ENCODE measurements at places on chromosomes 7 and 10. TPM values are rescaled to one million over a fixed set of nuclear protein-coding genes. Genes with fewer than 3 reads are reported as not detected.

PPP1R3C gene
- 48.7 TPM for polyA plus RNA-seq

AKR1C8 gene
- polyA plus RNA-seq = 0.30 TPM

PTTG1IP2 gene
- polyA plus RNA-seq = not detected

GIMAP8 gene
- polyA plus RNA-seq = 11.5 TPM

PKD2L1 gene
- polyA plus RNA-seq = 0.08 TPM

TAS2R3 gene
- 0.41 TPM for polyA plus RNA-seq

MMD2 gene
- polyA plus RNA-seq = 0.11 TPM

CARD11 gene
- polyA plus RNA-seq = 2.0 TPM

IGFBP1 gene
- polyA plus RNA-seq = 0.43 TPM

VWDE gene
- polyA plus RNA-seq = 5.5 TPM

ZPBP gene
- 0.25 TPM for polyA plus RNA-seq

EIF4H gene
- 300 TPM for polyA plus RNA-seq

CDC14C gene
- polyA plus RNA-seq = not detected

SDK1 gene
- 6.8 TPM for polyA plus RNA-seq

CC2D2B gene
- polyA plus RNA-seq = 1.6 TPM

GET4 gene
- polyA plus RNA-seq = 47.4 TPM

NUTM2E gene
- polyA plus RNA-seq = 1.8 TPM

CDK6 gene
- 44.3 TPM for polyA plus RNA-seq

NOS3 gene
- 9.1 TPM for polyA plus RNA-seq

PTPN20 gene
- polyA plus RNA-seq = 3.5 TPM

NAT16 gene
- not detected for polyA plus RNA-seq

SMKR1 gene
- polyA plus RNA-seq = 3.8 TPM

UTF1 gene
- not detected for polyA plus RNA-seq

MYH16 gene
- polyA plus RNA-seq = not detected

TMEM176B gene
- 79.9 TPM for polyA plus RNA-seq

CUZD1 gene
- 1.1 TPM for polyA plus RNA-seq
